AG10803 (cell line): ENCODE measurements at places on chromosomes 13 and 19.

GRCh38 chr19:6806488-6806887, 34.0 kb downstream of the VAV1 start:
- no peak for DNase-seq

GRCh38 chr19:33401683-33402420, 28.3 kb downstream of the CEBPG start:
- no peak for DNase-seq

DNA sequence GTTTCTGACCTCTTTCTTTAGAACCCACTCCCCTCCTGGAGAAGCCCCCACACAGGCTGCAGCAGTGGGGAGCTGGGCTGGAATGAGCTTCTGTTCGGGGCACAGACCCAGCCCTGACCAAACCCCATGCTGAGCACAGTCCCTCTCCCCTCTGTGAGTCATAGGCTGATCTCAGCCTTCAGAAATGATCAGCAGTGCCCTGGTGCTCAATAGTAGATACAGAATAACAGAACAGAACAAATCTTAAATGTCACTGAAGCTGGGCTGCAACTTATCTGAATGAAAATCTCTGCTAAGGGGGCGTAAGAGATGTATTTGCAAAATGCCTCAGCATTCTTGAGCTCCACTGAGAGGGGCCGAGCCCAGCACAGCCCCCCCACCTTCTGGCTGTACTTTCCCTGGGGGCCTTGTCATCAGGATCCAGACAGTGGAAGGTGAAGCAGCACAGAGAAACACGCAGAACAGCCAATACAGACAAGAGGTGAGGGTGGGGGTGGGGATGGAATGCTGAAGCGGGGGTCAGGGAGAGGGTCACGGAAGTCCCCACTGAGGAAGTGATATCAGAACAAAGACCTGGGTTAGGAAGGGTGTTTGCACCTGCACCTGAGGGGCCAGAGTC, 9.9 kb downstream of the ZNF665 start:
- peak; percentile 20 for DNase-seq

DNA sequence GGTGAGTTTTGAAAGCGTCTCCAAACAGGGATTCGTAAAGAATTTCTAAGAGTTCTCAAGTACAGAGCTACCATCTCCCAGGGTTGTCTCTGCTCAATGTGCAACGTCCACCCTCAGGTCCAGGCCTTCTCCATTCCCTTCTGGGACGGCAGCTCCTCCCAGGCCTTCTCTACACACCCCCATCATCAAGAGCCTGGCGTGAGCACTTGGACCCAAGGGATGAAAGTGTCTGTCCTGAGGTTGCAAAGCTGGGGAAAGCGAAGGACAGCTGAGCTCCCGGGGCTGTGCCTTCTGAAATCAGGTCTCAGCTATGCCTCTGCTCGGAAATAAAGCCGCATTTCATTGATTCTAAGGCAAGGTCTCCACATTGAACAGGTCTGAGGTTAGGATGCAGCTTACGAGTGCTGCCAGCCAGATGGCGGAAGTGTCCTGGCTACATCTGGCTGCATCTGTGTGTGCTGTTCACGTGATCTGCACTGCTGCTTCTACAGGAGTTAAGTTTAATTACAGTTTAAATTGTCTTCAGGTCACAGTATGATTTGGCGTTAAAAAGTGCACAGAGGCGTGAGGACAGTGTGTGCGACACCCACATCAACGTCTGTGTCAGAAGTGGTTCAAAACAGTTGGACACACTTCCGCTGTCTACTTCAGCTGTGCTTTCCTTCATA, 27.0 kb upstream of the MIER2 start:
- peak; percentile 35 for DNase-seq

GRCh38 chr13:30121666-30122065, 185.7 kb downstream of the KATNAL1 start:
- DNase-seq, result no peak

GRCh38 chr19:48635263-48635965, 1.8 kb downstream of the DBP start:
- DNase-seq, result no peak

DNA sequence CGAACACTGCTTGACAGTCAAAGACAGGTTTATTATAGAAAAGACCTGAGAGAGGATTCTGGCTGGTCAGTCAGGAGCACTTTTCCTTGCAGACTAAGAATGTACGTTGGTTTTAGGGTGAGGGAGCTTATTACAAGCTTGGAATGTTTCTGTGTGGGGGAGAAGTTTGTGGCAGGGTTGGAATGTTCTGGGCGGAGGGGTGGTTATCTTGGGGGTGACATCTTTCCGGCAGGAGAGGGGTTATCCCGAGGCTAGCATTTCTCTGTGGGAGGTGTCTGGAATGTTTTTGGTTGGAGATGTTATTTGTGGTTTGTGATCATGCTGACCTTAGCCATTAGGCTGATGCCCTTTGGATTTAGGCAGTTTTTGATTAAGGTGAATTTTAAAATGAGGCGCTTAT, 61.8 kb downstream of the ZNF136 start:
- DNase-seq, result no peak

DNA sequence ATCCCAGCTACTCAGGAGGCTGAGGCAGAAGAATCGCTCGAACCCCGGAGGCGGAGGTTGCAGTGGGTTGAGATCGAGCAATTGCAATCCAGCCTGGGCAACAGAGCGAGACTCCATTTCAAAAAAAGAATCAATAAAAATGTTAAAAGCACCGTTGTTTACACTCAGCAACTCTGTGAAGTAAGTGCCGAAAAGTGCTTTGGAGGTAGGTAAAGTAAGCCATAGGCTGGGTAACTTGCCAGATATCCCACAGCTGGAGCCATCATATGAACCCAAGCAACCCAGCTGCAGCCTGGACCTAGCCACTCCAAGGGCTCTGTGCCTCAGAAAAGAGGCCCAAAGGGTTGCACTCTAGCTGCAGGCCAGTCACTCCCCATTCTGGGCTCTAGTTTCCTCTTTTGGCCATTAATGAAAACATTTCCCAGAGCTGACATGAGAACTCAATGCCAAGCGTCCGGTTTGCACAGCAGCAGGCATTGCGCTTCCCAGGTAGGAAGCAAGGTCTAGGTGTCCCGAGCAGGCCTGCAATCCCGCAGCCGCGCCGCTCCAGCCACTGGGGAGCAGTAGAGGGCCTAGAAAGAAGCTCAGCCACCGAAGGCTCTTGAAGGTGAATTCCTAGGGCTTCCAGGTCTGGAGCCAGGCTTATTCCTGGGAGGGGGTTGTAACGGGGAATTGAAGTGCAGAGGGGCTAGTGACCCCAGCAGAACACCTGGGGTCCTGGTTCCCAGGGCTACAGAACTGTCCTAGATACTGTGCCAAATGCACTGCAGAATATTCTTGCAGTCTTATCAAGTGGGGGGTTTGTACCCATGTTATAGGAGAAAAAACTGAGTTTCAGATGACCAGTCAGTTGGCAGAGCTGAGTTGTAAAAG, 4.1 kb upstream of the CD79A start:
- DNase-seq, result peak; percentile 52

- no peak for DNase-seq
Observed at GRCh38 chr19:10768936-10769335, 51.1 kb downstream of the DNM2 start.

- DNase-seq, result no peak
Observed at GRCh38 chr13:65660731-65661130, 1569.4 kb downstream of the PCDH9 start.

DNA sequence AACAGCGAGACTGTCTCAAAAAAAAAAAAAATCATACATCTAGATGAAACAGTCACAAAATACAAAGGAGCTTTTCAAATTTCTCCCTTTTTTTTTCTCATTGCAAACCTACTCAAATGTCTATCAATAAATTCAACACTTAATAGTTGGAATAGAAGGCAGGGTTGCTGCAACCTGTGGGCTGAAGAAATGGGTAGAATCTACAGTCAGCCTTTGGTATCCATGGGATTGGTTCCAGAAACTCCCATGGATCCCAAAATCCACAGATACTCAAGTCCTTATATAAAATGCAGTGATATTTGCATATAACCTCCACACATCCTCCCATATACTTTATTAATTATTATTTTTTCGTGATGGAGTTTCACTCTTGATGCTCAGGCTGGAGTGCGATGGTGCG, 14.7 kb downstream of the FBXO27 start:
- no peak for DNase-seq

DNA sequence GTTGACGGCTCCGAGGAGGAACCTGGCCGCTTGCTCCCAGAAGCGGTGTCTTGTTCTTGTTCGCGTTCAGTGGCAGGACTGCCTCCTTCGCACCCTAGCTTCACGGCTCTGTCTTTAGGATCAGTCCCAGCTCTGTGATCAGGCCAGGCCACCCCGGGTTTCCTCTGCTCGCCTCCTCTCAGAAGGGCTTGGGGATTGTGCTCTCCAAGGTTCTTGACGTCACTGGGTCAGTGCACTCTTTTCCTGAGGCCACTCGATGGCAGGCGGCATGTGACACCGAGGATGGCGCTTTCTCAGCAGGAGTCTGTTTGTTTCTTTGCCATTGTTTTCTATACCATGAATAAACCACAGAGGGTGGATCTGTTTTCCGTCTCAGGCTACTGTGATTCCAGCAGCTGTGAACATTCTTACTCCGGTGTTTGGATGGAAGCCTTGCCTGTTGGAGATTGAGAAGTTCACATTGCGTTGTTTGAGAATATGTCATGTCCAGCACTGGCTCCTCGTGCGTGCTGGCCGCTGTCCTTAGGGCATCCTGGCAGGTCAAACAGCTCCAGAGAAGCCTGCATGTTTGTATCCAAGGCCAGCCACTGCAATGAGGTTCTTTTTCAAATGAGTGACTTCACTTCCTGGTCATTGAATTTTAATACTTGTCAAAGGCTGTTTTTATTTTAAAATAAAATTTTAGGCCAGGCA, 44.5 kb downstream of the SLC7A9 start:
- no peak for DNase-seq

DNA sequence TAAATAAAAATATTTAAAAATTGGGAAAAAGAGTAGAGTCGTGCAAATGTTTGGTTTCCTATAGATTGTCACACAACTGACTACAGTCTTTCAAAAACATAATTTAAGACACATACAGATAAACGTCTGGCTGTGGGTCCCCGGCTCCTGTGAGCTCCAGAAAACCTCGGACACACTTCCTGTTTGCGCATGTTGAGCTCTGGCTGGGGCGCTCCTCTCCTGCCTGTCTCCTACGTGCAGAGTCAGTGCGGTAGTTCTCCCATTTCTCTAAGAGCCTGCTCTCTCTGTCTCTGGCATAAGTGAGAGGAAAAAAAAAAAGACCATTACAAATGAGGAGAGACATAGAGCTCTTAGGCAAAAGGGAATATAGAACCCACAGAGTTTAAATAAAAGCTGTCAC, 128.2 kb upstream of the OBI1 start:
- no peak for DNase-seq

DNA sequence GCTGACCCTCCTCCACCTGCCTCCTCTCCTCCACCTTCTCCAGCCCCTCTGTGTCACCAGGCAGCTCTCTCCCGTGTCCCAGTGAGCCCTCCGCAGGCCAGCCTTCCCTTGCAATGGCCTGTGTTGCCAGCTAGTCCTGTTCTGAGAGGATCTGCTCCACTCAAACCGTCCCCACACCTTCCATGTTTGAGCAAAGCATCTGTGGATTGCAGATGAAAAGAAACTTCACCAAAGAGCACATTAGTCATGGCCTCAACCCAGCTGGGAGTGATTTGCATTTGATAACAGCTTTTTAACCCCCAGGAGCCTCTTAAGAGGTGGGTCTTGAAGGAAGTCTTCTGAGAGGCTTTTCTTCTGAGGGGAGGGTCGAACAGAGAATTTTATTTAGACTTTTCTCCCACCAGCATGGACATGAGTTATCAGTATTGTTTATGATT, 72.8 kb downstream of the COL4A2 start:
- DNase-seq, result peak; percentile 42

DNA sequence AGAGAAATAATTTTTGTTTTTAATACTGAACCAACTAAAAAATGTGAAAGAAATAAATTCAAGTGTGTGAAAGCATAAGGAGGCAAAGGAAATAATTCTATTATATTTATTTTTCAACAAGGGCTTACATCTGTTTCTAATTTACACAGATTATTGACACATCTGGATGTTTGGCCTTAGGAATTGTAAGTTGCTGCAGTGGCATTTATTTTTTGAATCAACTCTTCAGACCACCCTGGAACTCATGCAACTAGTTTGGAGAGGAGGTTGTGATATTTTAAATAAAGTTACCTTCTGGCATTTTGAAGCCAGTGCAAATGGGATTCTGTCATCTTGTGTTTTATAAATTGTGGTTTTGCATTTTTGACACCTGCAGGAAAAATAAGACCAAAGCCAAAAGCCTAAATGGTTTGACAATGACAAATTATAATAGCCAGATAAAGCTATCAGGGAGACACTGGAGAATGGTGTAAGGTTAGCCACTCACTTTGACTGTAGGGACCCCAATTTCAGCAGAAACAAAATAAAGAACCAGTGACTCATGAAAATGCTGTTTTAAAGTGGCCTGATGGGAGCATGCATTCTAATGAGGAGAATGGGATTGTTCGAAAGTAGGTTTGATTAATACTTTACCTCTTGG, 192.9 kb downstream of the KLF5 start:
- peak; percentile 30 for DNase-seq

DNA sequence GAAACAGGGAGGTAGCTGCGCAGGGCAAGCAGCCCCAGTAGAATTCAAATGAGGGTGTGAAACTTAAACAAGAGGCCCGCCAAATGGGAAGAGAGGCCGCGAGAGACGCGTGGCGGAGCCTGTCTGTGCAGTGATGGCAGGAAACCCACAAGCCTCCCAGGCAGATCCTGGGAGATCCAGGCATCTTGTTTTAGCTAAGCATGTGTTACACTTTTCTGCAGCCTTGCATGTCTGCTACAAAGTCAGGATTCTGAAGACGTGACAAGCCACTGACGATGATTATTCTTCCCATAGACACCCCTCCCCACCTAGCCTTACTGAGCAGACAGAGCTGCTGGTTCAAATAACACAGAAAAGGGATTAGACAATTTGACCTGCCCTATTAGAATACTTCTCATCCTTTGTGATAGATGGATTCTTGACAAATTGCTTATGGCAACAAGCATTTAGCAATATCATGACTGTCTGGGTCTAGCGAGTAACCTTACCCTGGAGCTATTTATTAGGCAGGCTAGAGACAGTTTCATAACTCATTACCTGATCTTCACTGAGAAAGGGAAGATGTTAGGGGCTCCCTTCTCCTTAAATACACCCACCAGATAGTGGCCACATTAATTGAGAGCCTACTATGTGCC, 185.2 kb upstream of the IRS2 start:
- DNase-seq, result peak; percentile 63

- no peak for DNase-seq
Observed at GRCh38 chr13:97944396-97945029, 9.0 kb upstream of the IPO5 start.

GRCh38 chr19:33673258-33673875, 51.6 kb downstream of the CHST8 start:
- DNase-seq, result no peak
